Thyroid gland (tissue), 4 donors: ENCODE measurements at places on chromosomes 11 and 22.

DNA sequence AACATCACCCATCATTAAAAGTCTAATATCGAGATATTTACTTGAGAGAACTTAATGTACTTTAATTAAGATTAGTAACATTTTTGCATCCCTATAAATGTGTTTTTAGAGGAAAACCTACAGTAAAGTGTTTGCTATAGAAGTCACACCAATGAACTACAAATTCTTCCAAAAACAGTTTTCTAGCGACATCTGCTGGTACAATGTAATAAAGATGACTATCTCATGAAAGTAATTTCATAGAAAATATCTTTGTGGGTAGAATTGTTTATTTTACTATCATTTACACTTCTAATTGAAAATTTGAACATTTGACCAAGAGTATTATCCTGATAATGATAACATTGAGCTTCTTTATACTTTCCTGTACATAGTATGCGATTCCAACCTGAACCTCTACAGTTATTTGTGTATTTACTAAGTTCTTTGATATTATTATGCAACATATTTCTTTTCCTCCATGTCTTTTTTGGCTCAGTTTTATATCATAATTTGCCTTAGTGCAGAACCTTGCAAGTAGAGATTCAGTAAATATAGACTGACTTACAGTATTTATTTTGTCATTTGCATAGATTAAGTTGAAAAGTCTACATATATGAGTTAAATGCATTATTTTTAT, 252.7 kb downstream of the TMEM135 start:
- DNase-seq = no peak

GRCh38 chr11:46319074-46319453, 28.2 kb upstream of the DGKZ start:
- DNase-seq = no peak

GRCh38 chr11:69213316-69213715, 57.6 kb downstream of the SMIM38 start:
- no peak for DNase-seq

DNA sequence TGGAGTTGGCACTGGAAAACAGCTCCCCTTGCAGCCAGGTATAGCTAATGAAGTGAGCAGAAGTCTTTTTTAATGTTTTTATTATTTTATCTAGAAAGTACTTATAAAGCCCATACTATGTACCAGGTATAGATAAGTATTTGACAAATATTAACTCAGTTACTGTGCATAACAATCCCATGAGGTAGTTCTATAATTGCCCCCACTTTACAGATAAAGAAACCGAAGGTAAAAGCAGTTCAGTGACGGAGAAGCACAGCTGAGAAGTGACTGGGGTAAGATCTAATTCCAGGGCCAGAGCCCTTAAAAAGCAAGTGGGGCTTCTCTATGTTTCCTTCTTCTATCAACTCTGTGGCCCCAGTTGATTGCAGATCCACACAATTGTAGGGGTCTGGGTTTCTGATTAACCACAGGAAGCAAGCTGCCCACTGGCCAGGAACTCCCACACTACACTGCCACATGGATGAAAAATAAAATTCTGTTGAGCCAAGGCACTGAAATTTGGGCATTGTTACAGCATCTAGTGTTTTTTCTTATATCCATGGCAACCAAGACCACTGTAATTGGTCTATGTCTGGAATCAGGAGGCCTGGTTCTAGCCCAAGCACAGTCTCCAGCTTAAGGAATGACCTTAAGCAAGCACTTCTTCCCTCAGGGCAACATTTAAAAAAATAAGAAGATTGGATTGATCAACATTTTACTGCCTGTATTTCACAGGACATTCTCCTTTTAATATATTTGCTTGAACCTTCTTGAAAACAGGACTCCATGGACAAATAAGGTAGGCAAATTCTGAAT, 55.3 kb upstream of the TEAD1 start:
- DNase-seq = no peak

DNA sequence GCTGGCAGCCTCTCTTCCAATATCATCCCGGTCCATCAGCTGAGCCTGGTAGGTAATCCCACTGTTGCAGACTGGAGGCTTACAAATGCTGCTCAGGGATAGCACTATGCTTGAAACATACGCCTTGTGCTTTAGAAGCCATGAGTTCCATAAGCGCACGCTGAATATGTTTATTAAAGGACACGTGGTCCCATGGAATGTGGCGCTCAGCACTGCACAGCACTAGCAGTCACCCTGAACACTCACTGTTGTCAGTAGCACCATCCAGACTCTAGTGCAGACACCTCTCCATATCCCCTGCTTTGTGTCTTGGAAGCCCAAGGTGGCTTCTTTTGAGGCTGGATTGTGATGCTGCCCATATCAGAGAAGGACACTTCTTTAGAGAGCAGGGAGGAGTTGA, 120.9 kb downstream of the MAML2 start:
- DNase-seq = no peak

GRCh38 chr11:22577854-22578253, 47.8 kb downstream of the FANCF start:
- no peak for DNase-seq

GRCh38 chr11:36792996-36793914, 195.2 kb upstream of the RAG2 start:
- no peak for DNase-seq

DNA sequence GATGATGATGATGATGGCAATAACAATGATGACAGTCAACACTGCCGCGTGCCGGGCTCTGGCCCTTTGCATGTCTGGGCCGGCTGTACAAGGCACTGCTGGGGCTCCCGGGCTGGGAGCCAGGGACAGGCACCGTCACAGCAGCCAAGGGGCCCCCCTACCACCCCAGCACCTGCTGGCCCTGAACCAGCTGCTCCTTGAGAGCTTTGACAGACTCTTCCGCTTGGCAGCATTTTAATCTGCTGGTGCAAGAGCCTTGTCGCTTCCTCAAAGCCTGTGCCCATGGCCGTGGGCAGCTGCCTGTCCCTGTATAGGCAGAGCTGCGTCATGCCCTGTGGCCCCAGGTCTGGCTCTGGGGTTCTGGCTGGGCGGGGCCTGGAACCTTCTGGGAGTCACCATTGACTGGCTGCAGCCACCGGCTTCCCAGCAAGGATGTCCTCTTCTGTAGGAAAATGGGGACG, 12.9 kb upstream of the MUC6 start:
- DNase-seq = peak; percentile 89

DNA sequence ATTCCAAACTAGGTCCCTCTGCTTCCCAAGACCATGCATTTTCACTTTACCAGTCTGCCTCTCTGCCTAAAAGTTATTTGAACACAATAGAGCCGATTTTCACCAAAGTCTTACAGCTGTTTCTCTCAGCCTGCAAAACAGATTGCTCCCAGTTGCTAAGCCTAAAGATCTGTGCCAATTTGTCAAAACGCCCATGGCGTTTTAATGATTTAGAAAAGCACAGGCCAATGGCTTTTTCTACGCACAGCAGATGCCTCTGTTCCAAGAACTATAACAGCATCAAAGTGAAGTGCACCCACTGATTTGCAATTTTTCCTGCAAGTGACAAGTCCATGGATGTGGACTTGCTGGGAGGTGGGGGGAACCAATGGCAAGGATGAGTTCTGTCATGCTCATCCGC, 173.9 kb upstream of the SYN3 start:
- no peak for DNase-seq

- DNase-seq = peak; percentile 39
These were observed 10.4 kb downstream of the SPATA19 start for GRCh38 chr11:133834682-133835592.

GRCh38 chr11:43577566-43578264, 102.8 kb upstream of the HSD17B12 start:
- DNase-seq = no peak

GRCh38 chr11:27786331-27786730, 86.1 kb upstream of the BDNF start:
- DNase-seq = no peak

DNA sequence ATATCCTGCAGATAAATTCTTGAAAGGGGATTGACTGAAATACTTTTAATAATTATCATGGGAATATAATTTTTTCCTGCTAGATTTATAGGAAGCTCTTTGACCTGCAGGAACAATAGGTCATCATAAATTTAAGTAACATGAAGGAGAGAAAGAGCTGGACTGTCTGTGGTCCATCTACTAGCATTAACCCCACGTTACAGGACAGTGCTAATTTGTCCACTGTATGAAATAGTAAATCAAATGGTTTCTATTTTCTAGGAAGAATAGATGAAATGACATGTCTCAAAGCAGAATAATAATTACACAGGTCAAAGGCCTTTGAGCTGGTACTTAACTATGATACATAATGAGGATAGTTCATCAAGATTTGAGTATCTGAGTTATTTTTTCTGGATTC, 825.4 kb upstream of the CNTN5 start:
- DNase-seq = no peak

GRCh38 chr11:2655016-2655719, 44.6 kb downstream of the KCNQ1OT1 start:
- no peak for DNase-seq

DNA sequence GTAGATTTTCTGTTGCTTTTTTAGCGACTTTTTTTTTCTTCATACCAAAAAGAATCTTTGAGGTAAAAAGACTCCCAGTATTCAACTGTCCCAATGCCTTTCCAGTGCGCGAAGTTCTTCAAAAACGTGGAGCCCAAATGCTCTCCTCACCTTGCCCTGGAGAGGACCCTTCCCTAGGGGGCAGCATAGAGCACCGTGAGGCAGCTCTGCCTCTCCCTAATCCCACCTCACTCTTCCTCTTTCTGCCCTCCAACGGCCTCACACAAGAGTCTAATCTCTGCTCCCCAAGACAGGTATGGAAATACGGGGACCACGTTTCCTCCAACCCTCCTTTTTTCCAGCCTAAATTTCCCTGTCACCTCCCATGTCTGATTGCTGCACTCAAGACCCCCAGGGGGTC, 117.5 kb upstream of the ALX4 start:
- DNase-seq = no peak

DNA sequence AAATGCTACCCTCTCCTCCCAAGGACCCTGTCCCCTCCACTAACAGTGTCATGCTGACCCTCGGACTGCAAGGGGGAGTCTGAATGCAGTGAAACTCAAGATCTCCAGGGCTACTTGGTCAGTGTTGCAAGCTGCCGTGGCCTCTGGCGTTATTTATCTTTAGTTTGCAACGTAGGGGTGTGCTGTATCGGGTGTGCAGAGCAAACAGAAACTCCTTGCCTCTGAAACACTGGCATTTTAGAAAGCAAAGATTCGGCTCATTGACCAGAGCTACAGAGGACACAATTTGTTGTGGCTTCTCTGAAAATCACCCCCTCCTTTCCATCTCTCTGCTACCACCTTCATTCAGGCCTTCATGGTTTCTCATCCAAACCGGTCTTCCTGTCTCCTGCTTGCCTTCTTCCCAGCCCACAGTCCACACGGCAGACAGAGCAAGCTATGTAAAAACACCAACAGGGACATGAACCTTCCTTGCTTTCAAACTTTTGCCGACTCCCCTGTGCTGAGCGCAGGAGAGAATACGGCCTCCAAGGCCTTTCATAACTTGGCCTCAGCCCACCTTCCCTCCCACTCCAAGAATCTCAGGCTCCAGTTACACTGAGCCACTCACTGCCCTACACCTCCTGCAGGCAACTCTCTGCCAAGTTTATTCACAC, 14.9 kb downstream of the FZD4 start:
- peak; percentile 84 for DNase-seq

- no peak for DNase-seq
These were observed 303.0 kb upstream of the PITPNB start for GRCh38 chr22:28222052-28222451.

GRCh38 chr11:100888836-100889235, 201.7 kb downstream of the ARHGAP42 start:
- no peak for DNase-seq

DNA sequence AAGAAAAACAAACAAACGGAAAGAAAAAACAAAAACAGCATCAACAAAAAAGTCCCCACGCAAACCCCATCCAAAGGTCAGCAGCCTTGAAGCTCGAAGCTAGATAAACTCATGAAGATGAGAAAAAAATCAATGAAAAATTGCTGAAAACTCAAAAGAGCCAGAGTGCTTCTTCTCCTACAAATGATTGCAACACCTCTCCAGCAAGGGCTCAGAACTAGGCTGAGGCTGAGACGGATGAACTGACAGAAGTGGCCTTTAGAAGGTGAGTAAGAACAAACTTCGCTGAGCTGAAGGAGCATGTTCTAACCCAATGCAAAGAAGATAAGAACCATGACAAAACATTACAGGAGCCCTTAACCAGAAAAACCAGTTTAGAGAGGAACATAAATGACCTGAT, 18.4 kb upstream of the FTH1 start:
- DNase-seq = peak; percentile 73

- no peak for DNase-seq
These were observed 5.3 kb downstream of the PICALM start for GRCh38 chr11:86063536-86063935.

DNA sequence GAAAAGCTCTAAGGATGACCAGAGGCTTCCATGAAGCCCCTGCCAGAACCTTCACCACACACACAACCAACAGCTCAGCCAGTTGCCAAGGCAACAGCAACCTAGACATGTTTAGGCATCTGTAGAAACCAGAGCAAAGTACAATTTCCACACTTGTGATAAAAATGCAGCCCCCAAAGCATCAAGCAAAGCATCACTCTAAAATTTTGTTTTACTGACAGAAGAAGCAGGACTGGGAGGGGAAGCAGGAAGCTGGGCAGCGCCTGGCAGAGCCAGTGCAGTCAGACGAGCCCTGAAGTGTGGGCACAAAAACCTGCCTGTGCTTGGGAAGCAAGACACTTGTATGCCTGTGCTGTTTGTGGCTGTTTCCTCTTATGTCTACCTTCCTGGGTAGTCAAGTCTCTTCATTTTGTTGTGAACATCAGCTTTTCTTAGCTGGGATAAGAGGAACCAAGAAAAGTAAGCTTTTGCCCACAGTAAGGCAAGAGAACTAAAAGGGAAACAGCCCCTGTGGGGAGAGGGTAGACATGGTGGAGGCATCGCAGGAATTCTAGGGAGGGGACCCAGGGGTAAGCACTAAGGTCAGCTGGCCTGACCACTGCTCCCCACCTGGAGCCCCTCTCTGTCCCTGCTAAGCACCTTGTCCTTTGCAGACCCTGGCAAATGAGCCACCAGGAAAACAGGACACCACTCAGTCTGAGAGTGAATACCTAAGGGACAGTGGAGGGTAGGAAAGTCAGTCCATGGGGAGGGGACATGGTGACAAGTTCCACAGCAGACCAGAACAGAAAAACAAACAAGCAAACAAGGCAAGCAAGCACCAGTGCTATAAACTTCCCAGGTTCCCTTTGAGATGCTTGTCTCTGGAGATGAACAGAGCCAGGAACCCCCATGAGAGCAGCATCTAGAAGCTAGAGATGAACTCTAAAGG, 13.4 kb downstream of the PACSIN2 start:
- DNase-seq = peak; percentile 70

DNA sequence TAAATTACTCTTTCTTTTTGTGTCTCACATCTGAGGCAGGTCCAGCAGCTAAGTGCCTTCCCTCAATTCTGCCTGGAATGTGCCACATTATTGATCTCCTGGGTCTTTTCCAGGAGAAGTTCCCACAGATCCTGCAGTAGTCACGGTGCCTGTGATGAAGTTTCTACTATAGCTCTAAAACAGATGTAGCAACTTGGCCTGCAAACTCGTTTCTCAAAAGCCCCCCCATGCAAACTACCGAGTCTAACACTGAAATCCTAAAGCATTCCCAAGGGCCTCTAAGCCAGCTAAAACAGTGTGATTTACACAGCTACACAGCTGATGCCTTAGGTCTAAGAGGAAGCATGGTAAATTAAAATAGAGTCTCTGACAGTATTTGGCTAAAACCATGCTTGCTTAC, 54.3 kb downstream of the DDI1 start:
- no peak for DNase-seq

GRCh38 chr11:29331451-29332010, 685.3 kb downstream of the KCNA4 start:
- no peak for DNase-seq
